Fibroblast of skin of right biceps (primary cell): ENCODE measurements at places on chromosomes 3 and 15.
A peak's percentile ranks its signal among the peaks of the same experiment; 100 is the strongest.

GRCh38 chr15:90408657-90409056 is 20.6 kb downstream of the IQGAP1 start:
- DNase-seq, result no peak

DNA sequence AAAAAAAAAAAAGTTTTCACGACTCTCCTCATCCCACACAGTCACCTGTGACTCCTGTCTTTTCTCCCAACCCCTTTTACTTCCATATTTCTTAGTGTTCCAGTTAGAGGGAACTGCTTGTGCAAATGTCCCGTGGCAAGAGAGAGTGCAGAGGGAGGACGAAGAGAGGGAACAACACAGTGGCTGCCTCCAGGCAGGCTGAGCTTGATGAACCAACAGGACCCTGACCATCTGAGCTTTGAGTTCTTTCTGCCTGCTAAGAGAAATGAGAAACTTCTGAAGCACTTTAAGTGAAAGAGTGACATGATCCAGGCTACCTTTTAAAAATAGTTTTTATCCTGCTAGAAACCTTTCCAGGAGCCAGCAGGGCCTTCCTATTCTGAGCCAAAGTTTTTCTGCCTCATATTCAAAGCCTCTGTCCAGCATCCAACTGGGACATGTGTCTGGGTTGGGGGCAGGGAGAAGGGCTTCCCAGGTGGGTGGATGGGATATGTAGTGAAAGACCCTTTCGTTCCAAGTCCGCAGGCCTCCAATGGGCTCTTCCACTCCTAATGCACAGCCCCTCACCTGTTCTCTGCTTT is 239.9 kb downstream of the OPA1 start:
- no peak for DNase-seq

DNA sequence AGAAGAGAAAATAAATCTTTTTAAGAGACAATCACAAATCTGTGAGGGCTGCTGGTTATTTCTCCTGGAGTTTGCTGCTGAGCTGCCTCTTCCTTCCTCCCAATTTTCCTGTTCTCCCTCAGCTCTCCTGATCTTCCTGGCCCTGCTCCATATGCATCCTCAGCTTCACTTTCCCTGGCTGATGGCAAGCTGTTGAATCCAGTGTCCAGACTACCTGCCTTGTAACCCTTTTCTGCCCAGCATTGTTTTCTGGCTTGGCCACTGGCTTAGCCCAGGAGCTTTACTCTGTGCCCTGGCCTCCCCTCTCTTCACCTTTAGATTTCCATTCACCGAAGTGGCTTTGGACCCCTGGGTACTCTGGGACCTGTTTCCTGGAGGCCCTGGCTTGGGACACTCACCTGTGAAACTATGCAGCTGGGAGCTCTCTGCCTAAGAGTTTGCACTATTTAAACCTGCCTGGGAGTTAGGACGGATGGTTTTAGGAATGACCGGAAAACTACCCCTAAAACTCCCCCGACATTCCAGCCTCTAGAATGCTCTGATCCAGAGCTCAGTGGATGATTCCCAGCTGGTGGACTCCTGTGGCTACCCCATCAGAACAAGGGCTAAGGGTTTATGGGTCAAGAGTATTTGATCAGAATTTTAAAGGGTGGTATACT is 90.0 kb downstream of the RBPMS2 start:
- DNase-seq, result no peak

GRCh38 chr3:193868590-193868989 is 267.4 kb upstream of the HES1 start:
- no peak for DNase-seq

DNA sequence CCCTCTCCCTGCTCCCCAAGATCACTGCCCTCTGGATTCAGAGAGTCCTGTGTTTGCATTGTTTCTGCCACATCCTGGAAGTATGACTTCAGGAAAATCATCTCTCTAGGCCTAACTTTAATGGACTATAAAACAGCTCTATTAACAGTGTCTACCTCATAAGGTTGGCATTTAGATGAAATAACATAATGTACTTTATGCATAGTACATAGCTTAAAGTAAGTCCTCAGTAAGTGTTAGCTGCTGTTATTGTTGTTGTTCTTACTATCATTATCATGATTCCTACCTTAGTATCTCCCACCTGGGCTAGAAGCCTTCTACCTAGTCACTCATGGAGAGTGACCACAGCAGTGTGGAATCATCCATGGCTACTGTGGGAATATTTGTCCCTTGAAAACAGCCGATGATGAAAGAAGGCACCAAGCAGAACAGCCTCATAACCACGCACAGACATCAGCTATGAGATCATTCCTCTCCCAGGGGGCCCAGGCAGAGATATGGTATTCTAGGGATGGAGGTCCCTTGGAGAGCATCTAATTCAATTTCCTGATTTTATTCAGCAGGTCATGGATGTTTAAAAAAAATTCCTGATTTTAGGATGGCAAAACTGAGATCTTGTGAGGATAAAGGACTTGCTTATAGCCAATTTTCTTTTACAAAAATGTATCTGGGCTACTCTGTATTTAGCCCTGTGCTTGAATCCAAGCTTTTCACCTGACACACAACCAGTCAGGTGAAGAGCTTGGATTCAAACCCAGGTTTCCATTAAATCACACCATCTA is 1.9 kb downstream of the FSD2 start:
- peak; percentile 54 for DNase-seq
